ENCODE measurements at places on chromosomes 1 and 21.

GRCh38 chr1:19591482-19592091 lies 52.5 kb upstream of the NBL1 start:
- no peak for DNase-seq

- DNase-seq = no peak
Observed at GRCh38 chr21:14353726-14354125, 29.2 kb downstream of the HSPA13 start.

DNA sequence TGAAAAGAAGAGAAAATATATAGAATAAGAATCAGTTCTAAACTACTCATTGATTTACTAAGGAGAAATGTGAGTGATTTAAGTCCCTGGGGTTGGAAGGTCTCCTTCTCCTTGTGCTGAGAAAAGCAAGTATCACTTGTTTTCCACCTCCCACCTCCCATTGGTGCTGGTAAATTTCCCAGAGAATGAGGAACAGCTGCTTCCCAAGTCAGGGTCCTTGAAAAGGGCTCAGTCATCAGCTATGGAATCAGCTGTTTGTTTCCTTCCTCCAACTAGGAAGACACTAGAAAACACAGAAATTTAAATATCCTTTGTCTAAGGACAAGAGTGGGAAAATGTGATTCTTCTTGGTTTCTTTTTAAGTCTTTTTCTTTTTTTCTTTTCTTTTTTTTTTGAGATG lies 131.3 kb upstream of the C1orf21 start:
- no peak for DNase-seq

- no peak for DNase-seq
Observed at GRCh38 chr1:36342426-36343185, 19.2 kb upstream of the EVA1B start.

DNA sequence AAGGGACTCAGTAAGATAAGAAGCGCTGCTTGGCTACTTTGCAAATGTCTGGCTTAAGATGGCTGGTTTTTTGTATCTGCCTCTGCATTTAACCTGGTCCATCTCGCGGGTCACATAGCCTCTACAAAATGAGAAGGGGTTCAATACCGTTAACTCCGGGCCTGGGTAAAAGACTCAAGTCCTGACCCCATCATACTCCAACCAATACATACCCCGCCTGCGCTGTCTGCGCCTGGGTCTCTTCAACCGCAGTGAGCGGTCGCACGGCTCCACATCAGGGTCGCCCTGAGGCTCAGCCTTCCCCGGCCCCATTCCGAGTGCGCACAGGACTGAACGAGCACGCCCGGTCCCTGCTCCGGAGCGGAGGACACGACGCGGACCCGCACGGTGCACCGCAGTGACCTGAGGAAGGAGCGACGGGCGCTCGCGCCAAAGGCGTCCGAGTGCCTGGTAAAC lies 558 bp upstream of the PGD start:
- no peak for DNase-seq

DNA sequence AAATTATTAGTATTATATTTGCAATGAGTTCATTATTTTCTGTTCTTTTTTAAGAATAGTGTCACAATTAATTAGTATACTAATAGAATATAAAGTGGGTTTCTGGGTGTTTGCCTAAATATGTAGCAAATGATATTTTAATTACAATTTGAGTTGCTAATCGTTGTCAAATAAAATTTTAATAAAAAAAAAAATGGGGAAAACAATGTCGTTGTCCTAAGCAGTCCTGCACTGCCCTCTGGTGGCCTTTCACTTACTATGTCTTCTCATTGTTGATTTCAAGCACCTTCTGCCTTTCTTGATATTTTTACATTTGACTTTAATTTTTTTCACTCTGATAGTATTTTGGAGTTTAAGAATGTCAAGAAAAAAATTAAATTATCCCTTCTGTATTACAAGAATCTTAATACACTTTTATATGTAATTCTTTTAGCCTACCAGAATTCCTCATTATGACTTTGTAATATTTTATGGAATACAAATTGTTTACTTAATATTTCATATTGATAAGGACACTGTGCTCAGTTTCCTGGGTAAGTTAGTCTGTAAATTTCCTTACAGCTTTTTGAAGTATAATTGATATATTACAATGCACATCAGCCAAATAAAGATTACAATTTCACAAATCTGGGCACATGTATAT lies 104.5 kb upstream of the FMN2 start:
- peak; percentile 26 for DNase-seq

- no peak for DNase-seq
Observed at GRCh38 chr1:113811156-113811887, 954 bp downstream of the RSBN1 start.

- no peak for DNase-seq
Observed at GRCh38 chr1:84570436-84571149, 3.6 kb downstream of the CTBS start.

- DNase-seq = peak; percentile 16
Observed at GRCh38 chr1:212667223-212668139, 32.2 kb downstream of the BATF3 start.
